ENCODE measurements at places on chromosomes 16 and 17. TPM values are rescaled to one million over a fixed set of nuclear protein-coding genes. Genes with fewer than 3 reads are reported as not detected.

- no peak overlapping the region for H3K4me3 ChIP-seq
- no peaks in the 10 kb centered on the region for H3K36me3 ChIP-seq
- H3K4me1 ChIP-seq, result peaks cover 26% of the 10 kb centered on the region
- DNase-seq, result no peak
- H3K27me3 ChIP-seq, result no peaks in the 10 kb centered on the region
Measured at GRCh38 chr17:12410717-12411116, 255.0 kb upstream of the MYOCD start.

The TMIGD1 gene
- total RNA-seq, result not detected

DNA sequence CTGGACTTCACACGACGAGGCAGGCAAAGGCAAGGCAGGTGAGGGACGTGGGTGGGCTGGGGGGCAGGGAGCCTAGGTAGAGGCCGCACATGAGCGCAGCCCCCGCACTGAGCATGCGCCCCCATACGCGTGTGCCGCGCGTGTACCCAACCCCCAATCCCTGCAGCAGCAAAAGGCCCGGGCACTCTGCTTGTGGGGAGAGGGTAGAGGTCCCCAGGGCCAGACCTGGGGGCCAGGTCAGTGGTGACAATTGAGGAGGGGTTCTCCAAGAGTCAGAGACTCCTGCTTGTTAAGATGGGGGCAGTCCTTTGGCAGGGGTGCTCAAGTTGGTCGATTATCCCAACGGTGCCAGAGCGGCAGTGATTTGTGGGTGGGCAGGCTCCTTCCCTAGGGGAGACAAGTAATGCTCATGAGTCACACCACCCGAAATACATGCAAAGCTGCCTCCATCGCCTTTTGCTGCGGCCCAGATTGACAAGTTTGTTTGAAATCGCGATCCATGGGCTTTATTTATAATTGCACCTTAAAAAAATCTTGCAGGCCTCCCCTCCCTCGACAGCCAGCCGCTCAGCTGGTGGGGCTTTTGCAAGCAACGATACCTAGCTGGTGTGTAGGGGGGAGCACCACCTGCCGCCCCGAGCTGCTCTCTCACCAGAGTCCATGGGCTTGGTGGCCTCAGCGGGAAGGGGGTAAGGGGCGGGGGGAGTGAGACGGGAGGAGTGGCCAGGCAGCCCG is 1.1 kb upstream of the GIT1 start:
- peak; percentile 77 for DNase-seq
- peaks cover 78% of the 10 kb centered on the region for H3K4me1 ChIP-seq
- H3K27me3 ChIP-seq, result no peaks in the 10 kb centered on the region

GRCh38 chr17:18896146-18896545 is 38.2 kb downstream of the PRPSAP2 start:
- DNase-seq, result no peak
- H3K4me3 ChIP-seq, result no peak overlapping the region
- H3K4me1 ChIP-seq, result no peaks in the 10 kb centered on the region

The ADAD2 gene
- not detected for total RNA-seq

The ARHGAP44 gene
- 2.6 TPM for total RNA-seq

- DNase-seq, result no peak
- no peak overlapping the region for H3K4me3 ChIP-seq
- H3K4me1 ChIP-seq, result no peaks in the 10 kb centered on the region
- no peaks in the 10 kb centered on the region for H3K27me3 ChIP-seq
- no peak overlapping the region for H3K27ac ChIP-seq
Measured at GRCh38 chr17:53941231-53941630, 118.5 kb downstream of the KIF2B start.

The MMP25 gene
- 0.16 TPM for total RNA-seq

DNA sequence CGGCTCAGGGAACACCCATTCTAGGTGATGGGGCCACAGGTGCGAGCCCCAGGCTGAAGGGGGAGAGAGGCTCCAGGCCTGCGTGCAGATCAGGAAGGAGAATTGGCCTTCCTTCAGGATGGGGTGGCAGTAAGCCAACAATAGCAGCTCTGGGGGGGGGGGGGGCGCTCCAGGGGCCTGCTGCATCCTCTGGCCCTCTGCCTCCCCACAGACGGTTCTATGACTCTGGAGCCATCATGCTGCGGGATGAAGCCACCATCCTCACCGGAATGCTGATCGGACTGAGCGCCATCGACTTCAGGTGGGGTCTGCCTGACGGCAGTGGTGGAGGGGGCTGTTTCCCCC is 6.1 kb downstream of the RUNDC3A start:
- H3K36me3 ChIP-seq, result peaks cover 3% of the 10 kb centered on the region
- peaks cover 10% of the 10 kb centered on the region for H3K4me1 ChIP-seq
- no peak overlapping the region for H3K4me3 ChIP-seq
- no peak overlapping the region for H3K27ac ChIP-seq
- DNase-seq, result no peak
- peaks cover 50% of the 10 kb centered on the region for H3K27me3 ChIP-seq

DNA sequence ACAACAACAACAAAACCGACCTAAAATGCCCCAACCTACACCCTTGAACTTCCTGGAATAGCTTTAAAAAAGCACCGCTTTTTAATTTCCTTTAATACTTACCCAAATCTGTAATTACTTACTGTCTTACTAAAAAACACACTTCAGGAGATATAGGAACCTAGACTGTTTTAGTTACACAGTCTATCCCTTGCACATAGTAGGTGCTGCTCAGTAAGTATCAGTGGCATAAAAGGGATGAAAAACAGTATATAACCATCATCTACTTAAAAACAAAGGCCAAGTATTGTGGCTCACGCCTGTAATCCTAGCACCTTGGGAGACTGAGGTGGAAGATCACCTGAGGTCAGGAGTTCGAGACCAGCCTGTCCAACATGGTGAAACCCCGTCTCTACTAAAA is 6.1 kb downstream of the SUMO2 start:
- peaks cover 25% of the 10 kb centered on the region for H3K36me3 ChIP-seq
- no peak overlapping the region for H3K27ac ChIP-seq
- peaks cover 33% of the 10 kb centered on the region for H3K4me1 ChIP-seq
- H3K27me3 ChIP-seq, result no peaks in the 10 kb centered on the region

The DRC7 gene
- not detected for total RNA-seq

DNA sequence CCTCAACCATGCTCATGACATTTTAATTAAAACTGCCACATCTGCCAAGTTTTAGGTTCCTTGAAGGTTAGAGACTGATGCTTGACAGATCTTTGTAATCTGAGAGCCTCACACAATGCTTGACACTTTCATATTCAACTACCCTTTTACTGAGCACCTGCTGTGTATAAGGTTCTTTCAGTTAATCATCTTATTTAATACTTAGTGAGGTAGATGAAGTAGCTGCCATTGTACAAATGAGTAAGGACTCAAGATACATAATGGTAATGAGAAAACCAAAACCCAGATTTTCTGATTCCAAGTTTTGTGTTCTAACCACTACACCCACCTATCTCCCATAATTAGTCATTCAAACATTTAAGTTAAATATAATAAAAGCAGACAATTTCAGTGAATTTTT is 35.4 kb upstream of the ARL6IP1 start:
- H3K4me3 ChIP-seq, result no peak overlapping the region
- no peaks in the 10 kb centered on the region for H3K27me3 ChIP-seq
- H3K27ac ChIP-seq, result no peak overlapping the region

DNA sequence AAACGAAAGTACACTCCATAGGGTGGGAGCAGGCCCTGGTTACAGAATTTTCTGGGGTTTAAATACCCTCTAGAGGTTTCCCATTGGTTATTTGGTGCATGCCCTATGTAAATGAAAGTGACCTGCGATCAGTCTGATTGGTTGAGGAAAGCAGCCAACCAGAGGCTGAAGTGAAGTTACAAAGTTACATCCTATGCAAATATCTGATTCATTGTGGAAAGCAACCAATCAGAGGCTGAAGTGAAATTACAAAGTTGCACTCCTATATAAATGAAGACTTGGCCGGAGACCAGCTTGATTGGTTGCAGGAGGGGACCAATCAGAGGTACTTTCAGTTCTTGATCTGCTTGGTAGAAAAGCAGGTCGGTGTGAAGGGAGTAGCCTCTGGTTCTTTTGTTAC is 24.4 kb downstream of the NAA60 start:
- no peak for DNase-seq
- H3K27ac ChIP-seq, result no peak overlapping the region
- no peak overlapping the region for H3K4me3 ChIP-seq
- H3K4me1 ChIP-seq, result peaks cover 43% of the 10 kb centered on the region
- H3K27me3 ChIP-seq, result no peaks in the 10 kb centered on the region

DNA sequence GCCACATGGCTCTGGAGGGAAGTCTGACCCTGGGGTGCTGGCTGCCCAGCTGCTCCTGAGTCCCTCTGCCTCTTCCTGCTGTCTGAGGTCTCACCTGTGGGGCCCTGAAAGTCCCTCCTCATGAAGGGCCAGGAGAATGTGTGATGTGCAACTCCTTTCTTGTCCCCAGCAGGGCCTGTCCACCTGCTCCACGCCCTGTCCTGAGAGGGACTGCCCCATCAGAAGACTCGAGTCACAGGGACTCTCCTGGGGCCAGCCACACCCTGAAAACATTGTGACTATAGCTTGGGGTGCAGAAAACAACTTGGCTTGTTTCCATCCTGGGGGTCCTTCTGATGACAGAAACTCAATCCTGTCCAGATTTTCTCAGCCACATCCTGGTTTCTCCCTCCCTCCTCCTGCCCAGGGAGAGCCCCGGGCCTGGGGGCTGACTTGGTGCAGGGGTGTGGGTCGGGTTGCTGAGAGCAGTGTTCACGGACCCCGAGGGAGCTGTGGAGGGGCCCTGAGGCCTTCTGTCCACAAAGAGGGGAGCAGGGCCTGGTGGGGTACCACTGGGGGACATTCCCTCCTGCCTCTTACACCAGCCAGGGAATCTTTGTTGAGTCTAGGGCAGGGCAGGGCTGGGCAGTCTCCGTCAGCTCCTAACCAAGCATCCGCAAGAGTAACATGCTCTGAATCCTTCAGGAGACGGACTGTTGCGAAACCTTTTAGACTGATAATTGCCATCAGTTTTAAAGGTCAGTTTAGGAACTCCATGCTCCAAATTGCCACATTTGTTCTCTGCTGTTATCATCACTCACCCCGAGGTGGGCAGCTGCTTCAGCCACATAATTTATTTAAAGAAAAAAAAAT is 45.9 kb downstream of the NT5M start:
- DNase-seq, result peak; percentile 50
- peaks cover 7% of the 10 kb centered on the region for H3K36me3 ChIP-seq
- no peaks in the 10 kb centered on the region for H3K4me1 ChIP-seq
- H3K4me3 ChIP-seq, result no peak overlapping the region

The HNF1B gene
- not detected for total RNA-seq

- H3K27ac ChIP-seq, result no peak overlapping the region
- no peaks in the 10 kb centered on the region for H3K4me1 ChIP-seq
- DNase-seq, result no peak
- no peaks in the 10 kb centered on the region for H3K36me3 ChIP-seq
- no peak overlapping the region for H3K4me3 ChIP-seq
Measured at GRCh38 chr16:85902366-85903155, 3.6 kb downstream of the IRF8 start.

DNA sequence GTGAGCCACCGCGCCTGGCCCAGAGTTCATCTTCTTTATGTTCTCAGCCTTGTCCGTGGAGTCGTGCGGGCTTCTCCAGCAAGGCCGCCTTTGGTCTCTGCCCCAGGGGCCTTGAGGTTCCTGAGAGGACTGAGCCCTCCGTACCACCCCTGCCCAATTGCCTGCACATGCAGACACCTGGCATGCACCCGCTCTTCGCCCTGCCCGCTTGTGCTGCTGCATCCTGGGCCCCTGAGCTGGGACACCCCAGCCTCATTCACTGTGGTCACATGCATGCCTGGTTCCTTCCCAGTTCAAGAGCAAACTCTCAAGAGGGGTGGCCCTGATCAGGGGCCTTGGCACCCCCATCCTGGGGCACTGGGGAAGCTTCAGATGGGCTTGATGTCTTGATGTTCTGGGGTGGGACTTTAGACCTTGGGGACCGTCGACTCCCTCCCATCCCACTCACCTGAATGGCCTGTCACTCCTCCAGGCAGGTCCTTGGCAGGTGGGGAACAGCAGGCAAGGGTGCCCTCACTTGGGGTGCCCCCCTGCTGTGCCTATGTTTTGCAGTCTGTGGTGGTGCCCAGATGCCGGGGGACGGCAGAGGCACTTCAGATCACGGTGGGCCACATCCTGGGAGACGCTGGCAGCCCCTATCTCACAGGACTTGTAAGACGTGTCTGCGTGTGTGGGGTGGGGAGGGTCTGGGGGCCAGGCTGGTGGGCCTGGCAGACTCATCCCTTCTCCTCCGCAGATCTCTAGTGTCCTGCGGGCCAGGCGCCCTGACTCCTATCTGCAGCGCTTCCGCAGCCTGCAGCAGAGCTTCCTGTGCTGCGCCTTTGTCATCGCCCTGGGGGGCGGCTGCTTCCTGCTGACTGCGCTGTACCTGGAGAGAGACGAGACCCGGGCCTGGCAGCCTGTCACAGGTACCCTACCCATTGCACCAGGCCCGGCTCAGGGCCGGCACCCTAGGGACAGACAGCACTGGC is 12.7 kb upstream of the SPNS2 start:
- no peak overlapping the region for H3K27ac ChIP-seq
- no peaks in the 10 kb centered on the region for H3K36me3 ChIP-seq
- no peak for DNase-seq
- H3K27me3 ChIP-seq, result no peaks in the 10 kb centered on the region
- H3K4me1 ChIP-seq, result no peaks in the 10 kb centered on the region

The HOXB2 gene
- 59.1 TPM for total RNA-seq

GRCh38 chr17:41722231-41722630 is 10.1 kb downstream of the GAST start:
- no peaks in the 10 kb centered on the region for H3K36me3 ChIP-seq
- no peak overlapping the region for H3K27ac ChIP-seq
- no peak overlapping the region for H3K4me3 ChIP-seq
- H3K27me3 ChIP-seq, result no peaks in the 10 kb centered on the region
- H3K4me1 ChIP-seq, result no peaks in the 10 kb centered on the region
- DNase-seq, result no peak

The CIITA gene
- 4.9 TPM for total RNA-seq

The PSME3IP1 gene
- 73.8 TPM for total RNA-seq

- H3K36me3 ChIP-seq, result no peaks in the 10 kb centered on the region
- no peak overlapping the region for H3K4me3 ChIP-seq
- DNase-seq, result no peak
- peaks cover 9% of the 10 kb centered on the region for H3K27me3 ChIP-seq
Measured at GRCh38 chr16:5622234-5622884, 524.8 kb upstream of the EEF2KMT start.

- H3K36me3 ChIP-seq, result no peaks in the 10 kb centered on the region
- no peaks in the 10 kb centered on the region for H3K27me3 ChIP-seq
- H3K4me3 ChIP-seq, result no peak overlapping the region
- no peaks in the 10 kb centered on the region for H3K4me1 ChIP-seq
- no peak overlapping the region for H3K27ac ChIP-seq
Measured at GRCh38 chr16:64397945-64398508, 723.8 kb downstream of the CDH11 start.

The PLEKHH3 gene
- 12.3 TPM for total RNA-seq
